ENCODE measurements at places on chromosomes 16 and 17.
A peak's percentile ranks its signal among the peaks of the same experiment; 100 is the strongest.

DNA sequence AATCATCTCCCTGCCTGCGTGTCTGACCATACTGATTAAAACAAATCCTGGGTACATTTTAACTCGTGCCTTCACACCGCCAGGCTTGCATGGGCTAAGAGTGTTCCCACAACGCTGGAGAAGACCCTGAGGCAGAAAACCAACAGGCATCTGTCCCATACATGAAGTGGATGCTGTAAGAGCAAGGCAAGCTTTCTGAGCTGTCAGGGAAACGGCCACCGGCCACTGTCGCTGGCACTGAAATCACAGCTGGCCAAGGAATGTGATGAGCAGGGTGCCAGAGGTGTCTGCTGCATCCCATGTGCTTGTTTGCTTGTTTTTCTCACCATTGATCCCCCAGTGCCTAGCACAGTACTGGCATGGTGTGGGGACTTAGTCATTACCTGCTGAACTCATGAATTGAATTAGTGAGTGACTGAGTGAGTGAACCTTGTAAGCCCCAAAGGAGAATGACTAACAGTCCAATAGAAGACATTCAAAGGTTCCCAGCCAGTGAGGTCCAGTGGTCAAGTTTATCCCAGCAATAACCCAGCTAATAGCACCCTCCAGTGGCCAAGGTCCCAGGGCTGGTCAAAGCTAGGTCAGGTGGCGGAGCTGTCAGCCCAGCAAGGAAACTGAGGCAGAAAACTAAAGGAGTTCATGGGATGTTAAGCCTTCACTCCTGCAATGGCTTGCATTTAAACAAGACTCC, 92.7 kb upstream of the CDH5 start:
- DNase-seq, result peak; percentile 44

- no peak for DNase-seq
Measured at GRCh38 chr17:970364-970763, 9.2 kb downstream of the NXN start.

GRCh38 chr16:72878301-72879269, 169.3 kb downstream of the ZFHX3 start:
- peak; percentile 85 for DNase-seq

DNA sequence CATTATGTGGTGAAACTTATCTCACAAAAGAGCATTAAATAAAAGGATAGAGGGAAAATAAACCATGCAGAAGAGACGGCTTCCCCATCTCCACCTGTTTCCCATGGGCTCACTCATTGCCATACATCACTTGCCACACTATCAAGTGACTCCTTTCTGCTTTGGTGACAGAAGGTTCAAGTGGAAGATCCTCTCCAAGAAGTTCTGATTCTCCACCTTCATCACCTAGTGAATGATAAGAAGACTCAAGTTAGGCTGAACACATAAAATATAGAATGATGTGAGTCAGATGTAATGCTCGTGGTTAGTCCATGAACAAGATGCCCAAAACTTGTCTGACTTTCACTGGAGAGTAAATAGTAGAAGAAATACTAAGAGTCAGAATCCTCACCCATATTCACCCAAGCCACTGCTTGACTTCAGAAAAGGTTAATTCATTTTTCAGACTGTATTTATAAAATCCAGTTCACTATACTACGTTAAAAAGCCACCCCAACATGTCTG, 100.1 kb upstream of the TOB1 start:
- DNase-seq, result no peak

GRCh38 chr17:60542071-60542470, 16.0 kb upstream of the APPBP2 start:
- DNase-seq, result no peak

DNA sequence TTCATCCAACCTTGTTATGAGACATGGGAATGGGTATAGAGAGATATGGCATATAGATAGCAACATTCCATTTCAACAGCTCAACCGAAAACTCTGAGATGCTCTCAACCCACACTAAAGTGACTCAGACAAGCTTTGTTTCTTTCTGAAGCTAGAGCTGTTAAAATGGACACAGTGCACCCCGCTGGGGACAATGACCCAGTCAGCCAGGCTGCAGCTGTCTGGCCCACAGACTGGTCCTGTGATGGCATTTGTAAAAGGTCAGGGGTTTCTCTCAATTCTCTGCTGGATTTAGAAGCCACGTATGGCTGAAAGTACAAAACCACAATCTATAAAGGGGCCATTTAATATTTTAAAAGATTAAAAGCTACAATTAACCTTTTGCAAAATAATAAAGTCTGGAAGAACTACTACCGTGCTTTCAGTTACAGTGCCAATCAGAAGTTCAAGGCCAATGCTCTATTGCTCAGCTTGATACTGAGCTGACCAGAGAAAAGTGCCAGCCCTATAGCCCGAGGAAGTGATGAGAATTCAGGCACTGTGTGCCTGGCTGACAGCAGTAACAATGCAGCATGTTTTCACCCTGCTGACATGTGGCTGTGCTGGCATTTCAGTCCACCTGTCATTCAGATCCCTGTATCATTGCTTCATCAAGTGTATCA, 60.2 kb downstream of the TEX2 start:
- DNase-seq, result peak; percentile 56

GRCh38 chr16:79188739-79189122, 411.8 kb downstream of the MAF start:
- no peak for DNase-seq

GRCh38 chr17:40318830-40319391, 9.9 kb downstream of the RARA start:
- no peak for DNase-seq

GRCh38 chr17:51427856-51428255, 167.5 kb downstream of the UTP18 start:
- no peak for DNase-seq

GRCh38 chr16:69324013-69324531, 6.3 kb downstream of the PDF start:
- DNase-seq, result no peak

- DNase-seq, result no peak
Measured at GRCh38 chr17:50863931-50864330, 2.2 kb downstream of the TOB1 start.

DNA sequence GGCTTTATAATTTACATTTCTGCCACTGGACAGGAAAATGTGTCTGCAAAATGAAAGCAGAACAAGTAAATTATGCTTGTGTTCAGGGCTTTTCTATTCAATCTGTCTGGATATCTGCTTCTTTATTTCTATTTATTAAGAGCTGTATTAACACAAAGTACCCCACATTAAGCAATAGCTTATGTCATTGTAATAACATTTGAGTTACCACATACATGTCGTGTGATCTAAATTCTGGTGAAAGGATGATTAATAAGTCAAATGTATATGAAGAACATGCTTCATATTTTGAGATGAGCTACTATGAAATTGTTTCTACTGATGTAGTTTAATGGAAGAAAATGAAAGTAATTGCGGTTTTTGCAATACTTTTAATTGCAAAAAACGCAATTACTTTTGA, 238.2 kb downstream of the KCNJ2 start:
- peak; percentile 48 for DNase-seq

GRCh38 chr16:74837056-74837455, 62.4 kb upstream of the FA2H start:
- DNase-seq, result no peak

DNA sequence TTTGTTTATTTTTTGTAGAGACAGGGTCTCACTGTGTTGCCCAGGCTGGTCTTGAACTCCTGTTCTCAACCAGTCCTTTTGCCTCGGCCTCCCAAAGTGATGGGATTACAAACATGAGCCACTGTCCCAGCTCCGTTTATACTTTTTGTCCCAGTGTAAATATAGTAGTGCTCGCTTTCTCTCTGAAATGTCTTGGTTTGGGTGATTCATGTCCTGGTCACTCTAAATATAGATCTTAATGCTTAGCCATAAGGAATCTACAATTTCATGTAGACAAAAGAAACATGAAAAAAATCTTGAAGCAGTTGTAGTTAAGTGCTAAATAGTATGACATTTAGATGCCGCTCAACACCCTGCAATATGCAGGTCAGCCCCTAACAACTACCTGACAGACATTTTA, 126.9 kb downstream of the KATNIP start:
- peak; percentile 25 for DNase-seq

DNA sequence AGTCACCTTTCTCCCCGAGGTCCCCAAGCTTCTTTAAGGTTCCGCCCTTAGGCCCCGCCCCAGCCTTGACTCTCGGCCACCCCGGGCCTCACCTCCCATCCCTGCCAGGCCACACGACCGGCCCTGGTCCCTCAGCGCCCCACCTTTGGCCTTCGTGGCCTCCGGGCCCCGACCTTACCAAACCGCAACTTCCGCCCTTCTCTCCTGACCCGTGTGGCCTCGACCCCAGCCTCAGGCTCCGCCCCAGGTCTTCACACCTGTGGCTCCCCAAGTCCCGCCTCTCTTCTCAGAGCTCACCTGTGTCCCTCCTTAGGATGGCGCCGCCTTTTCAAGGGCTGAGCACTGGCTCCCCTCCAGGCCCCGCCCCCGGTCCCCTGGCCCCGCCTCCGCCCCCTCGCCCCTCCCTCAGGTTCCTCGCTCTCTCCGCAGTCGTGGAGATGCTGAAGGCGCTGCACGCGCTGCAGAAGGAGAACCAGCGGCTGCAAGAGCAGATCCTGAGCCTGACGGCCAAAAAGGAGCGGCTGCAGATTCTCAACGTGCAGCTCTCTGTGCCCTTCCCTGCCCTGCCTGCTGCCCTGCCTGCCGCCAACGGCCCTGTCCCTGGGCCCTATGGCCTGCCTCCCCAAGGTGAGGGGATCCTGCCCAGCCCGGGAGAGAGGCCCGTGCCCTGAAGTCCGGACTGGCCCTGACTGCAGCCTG, 10.0 kb upstream of the CISD3 start:
- DNase-seq, result no peak

- DNase-seq, result no peak
Measured at GRCh38 chr16:89957216-89957785, 8.7 kb downstream of the DEF8 start.

DNA sequence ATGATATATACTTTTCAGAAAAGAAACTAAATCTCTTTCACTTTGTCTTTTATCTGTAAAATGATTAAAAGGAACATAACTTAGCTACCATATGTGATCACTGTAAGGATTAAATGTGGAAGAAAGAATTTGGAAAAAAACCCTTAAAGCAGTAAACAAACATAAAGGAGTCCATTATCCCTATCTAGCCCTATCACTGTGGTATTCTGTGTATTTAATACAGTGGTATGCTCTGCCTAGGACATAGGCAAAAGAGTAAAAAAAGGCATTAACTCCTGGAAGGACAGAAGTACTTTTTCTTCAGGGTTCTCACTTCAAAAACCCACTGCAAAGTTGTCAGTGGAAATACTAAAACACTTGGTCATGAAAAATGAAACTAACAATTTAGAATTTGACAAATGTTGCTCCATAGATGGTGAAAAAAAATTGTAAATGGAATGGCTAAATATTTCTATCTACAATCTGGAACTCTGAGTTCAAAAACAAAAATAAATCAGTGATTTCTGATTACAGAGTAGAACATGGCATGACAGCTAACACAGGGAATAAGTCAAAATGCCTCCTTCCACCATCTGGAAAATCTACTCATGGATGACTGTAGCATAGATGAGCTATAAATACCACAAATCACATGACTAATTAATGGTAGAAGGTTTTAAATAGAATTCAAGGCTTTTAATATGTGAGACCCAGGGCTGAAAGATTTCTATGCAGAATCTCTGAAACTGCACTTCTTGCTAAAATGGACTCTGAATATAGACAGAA, 140.1 kb downstream of the ITFG1 start:
- DNase-seq, result no peak

DNA sequence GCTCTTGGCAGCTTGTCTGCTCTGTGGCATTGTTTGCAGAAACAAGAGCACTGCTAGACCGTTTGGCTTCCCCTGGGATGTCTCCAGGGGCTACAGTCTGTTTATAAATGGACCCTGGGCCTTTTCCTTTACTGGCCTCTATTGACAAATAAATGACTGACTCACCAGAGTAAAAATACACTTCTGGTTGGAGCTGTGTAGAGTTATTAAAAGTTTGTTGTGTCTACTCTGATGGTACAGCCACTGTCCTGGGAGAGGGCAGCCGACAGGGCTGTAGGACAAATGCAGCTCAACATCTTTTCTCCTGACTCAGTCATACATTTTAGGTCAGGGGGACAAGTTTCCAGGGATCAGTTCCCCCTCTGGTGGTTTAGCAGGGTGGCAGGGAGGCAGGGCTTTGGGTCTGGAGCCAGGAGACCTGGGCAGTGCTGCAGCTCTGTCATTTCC, 30.0 kb downstream of the FOXL1 start:
- DNase-seq, result no peak

- peak; percentile 45 for DNase-seq
Measured at GRCh38 chr17:18070861-18071340, 16.8 kb upstream of the DRG2 start.

DNA sequence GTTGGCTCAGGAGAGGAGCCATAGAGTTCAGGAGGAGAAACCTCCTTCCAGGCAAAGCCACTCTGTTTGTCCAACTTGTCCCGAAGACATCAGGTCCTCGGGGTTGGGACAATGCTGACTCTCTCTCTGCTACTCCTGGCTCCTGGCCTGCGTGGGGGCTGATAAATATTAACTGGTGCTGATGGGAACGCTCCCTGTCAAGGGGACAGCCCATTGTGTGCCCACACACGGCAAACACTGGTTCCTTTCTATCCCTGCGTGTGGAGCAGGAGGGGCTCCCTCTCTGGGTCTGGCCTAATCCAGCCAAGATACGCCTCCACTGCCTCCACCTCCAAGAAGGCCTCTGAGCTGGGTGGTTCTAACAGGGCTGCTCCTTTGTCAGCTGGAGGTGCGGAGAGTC, 4.4 kb downstream of the KIF19 start:
- no peak for DNase-seq

GRCh38 chr16:68934402-68934801, 91.1 kb downstream of the TANGO6 start:
- DNase-seq, result no peak

- no peak for DNase-seq
Measured at GRCh38 chr16:27320261-27321012, 6.7 kb downstream of the IL4R start.

GRCh38 chr17:676965-677364, 37.7 kb downstream of the VPS53 start:
- no peak for DNase-seq

GRCh38 chr16:48541108-48541786, 68.7 kb downstream of the N4BP1 start:
- DNase-seq, result no peak

- DNase-seq, result no peak
Measured at GRCh38 chr16:1731073-1731472, 25.1 kb downstream of the MAPK8IP3 start.

- DNase-seq, result no peak
Measured at GRCh38 chr16:3957344-3957980, 76.9 kb upstream of the CREBBP start.

DNA sequence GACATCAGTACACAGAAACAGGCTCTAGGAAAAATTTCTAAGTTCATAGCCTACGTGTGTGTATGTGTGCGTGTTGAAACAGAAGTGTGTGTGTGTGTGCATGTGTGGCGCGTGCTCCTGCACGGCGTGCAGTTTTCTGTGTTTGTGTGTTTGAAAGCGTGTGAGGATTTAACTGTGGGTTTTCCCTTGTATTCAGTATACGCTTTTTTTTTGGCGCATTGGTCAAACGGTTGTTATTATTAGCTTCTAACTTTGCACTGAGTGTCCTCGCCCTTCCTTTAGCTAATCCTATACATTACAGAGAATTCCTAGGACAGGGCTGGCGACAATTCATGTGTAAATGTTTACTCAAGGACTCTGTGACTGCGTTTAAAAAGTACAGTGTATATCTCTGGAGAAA, 23.0 kb downstream of the TMC6 start:
- DNase-seq, result no peak

- DNase-seq, result peak; percentile 1
Measured at GRCh38 chr17:14712611-14713021, 411.7 kb downstream of the HS3ST3B1 start.

All from fibroblast of pulmonary artery (primary cell).